Cerebellar nuclear complex (tissue), 1 donor: ENCODE measurements at places on chromosomes 5 and 9.

DNA sequence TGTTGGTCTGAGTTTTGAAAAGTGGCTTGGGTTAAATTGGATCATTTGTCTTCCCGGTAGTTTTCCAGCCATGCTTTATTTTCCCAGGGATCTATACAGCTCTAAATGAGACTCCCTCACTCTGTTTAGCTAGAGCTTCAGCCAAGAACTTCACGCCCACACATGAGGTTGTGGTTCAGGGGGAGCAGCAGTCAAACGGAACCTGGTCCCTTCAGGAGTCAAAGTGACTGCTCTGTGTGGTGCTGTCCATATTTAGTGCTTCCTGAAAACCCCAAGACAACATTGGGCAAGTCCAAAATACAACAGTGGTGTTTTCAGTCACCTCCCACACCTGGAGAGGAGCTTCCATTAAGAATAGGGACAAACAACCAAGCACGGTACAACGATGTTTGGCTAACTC lies 90.5 kb downstream of the ANKH start:
- no peak for DNase-seq

DNA sequence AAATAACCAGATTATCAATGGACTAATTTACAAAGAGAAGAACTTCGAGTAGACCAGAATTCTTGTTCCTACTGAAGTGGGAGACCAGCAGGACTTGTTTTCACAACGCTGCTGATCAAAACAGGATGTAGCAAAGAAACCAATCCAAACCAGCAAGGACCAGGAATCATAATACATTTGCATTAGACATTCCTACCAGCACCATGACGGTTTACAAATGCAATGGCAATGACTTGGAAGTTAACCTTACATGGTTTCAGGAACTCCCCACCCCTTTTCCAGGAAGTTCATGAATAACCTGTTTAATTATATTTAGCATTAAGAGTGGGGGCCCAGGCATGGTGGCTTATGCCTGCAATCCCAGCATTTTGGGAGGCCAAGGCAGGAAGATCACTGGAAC lies 100.0 kb downstream of the LPAR1 start:
- no peak for DNase-seq

DNA sequence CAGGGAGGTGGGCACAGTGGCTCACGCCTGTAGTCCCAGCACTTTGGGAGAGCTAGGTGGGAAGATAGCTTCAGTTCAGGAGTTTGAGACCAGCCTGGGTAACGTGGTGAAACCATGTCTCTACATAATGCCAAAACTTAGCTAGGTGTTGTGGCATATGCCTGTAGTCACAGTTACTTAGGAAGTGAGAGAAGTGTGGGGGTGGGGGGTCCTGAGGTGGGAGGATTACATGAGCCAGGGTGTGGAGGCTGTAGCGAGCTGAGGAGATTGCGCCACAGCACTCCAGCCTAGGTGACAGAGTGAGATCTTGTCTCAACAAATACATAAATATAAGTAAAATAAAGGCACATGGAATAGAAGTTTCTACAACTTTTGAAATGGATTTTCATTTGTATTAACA lies 23.1 kb downstream of the VCAN start:
- DNase-seq: no peak

GRCh38 chr5:135177591-135177990 lies 143.6 kb upstream of the PITX1 start:
- no peak for DNase-seq

- DNase-seq: no peak
These were observed 65.0 kb downstream of the ST8SIA4 start for GRCh38 chr5:100838048-100838473.

GRCh38 chr9:97480749-97481148 lies 20.7 kb upstream of the TMOD1 start:
- no peak for DNase-seq

DNA sequence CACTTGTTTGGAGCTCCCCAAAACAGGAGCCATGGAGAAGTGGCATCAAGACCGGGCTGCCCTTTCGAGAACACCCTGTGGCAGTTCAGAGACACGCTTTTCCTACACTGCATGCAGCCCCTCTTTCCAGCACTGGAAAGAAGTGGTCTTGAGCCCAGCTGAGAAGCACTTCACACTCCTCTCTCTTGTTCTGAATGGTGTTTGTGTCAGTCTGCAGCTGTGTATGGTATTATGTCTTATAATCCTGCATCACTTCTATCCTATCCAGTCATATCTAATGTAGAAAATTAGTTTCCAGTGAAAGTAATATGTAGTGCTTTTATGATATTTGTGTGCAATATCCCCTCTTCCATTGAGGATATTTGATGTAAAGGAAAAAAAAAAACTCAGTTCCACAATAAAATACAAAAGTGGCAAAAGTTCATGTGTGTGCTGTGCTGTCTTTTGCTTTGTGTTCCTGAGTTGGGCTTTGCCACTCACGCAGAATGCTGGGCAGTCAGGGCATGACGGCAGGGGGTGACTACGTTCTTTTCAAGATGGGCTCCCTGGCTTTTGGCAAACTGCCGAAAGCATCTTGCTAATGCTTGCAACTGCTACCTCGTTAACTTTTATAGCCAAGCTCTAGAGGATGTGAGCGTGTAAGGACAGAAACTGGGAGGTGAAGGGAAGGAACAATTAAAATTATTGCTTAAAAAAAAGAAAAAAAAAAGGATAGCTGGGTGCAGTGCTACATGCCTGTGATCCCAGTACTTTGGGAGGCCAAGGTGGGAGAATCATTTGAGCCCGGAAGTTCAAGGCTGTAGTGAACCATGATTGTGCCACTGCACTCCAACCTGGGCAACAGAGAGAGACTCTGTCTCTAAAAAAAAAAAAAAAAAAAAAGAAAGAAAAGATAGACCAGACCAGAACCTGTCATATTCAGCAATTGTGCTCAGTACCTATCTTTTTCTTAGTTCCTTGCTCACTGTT lies 102.2 kb downstream of the MAP1B start:
- no peak for DNase-seq

DNA sequence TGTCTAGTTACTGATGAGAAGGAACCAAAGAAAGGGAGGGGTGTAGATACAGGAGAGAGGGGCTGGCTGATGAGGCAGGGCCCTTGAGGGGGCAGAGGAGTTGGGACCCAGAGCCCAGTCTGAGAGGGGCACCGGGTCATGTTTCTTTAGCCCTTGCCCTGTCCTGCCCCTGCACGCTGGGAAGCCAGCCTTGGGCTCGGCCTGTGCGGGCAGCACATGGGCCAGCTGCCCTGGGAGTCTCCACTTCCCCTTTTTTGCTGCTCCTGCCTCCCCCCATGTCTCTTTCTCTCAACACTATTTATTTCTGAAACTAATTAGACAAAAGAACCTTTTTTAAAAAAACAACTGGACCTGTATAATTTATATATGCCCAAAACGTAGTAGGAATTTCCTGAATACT lies 20.5 kb downstream of the MVB12B start:
- no peak for DNase-seq

GRCh38 chr5:110726249-110727024 lies at the start of gene TMEM232:
Gene TMEM232, minus strand, starts transcription at chr5:110726671. Its CDS starts 59,319 bp downstream, at chr5:110667352.
- no peak for DNase-seq

DNA sequence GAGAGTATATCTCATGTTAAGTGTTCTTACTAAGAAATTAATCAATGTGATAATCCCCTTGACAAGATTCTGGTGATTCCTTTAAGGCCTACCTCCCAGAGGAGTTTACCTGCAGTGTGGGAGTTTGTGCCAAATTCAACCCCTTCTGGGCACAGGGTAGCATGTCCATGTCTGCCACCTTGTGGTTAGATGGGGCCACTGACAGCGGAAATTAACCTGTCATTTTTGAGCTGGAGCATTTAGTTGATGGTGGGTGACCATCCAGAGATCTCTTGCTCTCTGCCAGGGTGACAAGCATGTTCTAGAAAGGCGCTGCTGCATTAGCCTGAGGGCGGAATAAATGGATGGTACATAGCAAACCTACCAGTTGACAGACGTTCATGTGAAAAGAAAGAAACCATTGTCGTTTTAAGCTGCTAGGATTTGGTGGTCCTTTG lies 132.2 kb downstream of the FBXO4 start:
- DNase-seq: no peak

DNA sequence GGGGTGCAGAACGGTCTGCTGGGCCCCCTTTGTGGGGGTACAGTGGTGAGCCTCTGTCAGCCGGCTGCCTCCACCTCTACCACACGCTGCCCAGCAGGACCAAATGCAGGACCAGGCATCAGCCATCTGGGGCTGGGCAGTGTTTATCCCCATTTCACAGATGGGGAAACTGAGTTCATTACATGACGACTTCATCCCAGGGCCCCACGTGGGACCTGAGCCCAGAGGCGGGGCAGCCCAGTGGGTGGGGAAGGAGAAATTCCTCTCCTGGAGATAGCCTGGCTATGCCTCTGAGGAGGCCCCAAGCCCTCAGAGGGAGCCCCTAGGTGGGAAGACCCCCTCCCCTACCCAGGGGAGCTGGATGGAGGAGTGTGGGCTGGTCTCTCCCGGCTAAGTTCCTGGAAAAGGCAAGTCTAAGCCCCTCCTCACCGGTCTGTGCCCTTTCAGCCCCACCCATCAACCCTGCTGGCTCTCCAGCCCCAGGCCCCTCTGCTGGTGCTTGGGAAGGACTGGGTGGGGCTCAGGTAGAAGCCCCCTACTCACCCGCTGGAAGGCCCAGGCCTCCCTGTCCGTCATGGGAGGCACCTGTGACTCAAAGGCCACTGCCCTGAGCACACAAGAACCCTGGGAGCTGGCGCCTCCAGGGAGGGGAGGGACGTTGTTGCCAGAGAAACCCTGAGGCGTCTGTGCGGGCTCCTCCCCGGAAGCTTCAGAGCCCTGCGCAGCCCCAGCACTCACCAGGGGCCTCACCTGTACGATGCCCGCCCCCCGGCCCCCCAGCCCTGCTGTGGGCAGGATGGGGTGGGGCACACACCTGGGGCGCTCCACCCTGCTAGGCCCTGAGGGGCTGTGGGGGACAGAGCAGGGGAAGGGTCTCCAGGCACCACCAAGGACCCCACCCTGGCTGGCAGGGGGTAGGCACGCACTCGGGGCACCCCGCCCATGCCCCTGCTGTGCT lies 7.4 kb upstream of the CCDC187 start:
- no peak for DNase-seq

GRCh38 chr9:35649431-35650340 lies 1.0 kb downstream of the SIT1 start:
- no peak for DNase-seq

DNA sequence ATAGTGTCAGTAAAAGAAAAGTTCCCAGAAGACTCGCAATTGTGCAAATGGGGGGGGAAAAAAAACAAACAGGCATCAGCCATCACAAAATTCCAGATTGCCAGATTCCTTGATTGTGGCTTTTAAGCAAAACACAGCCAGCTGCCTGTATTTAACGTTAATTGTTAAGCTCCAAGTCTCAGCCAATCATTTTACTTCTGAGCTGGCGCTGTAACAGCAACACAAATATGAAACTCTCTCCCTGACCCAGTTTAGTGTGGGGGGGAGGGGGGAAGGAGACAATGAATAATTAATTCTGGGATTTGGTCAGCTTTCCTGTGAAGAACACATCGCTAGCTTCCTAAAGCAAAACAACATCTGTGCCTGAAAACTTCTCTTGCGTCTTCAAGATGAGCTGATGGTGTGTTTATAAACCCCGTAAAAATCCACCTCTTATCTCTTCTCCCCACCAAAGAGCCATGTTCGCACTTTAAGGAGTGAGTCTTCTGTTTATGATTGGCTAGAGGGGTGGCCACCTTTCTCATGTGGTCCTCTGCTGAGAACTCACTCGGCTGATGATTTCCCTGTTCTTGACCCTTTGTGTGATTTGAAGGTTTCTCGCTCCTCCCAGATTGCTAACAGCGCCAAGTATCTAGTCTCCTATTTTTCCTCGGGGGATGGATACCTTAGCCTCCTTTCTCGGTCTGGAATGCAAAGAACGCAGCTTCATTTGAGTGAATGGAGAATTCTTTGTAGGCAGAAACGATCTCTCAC lies 160.2 kb upstream of the DAPK1 start:
- no peak for DNase-seq

DNA sequence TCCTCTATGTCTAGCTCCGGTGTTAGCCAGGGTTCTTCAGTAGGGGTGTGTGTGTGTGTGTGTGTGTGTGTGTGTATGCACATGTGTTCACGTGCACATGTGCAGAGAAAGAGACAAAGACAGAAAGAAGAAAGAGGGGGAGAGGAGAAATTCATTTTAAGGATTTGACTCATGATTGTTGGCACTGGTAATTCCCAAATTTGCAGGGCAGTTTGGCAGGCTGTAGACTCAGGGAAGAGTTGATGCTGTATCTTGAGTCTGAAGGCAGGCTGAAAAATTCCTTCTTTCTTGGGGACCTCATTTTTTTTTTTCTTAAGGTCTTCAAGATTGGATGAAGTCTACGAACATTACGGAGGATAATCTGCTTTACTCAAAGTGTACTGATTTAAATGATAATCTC lies 335.7 kb downstream of the NSG2 start:
- no peak for DNase-seq

DNA sequence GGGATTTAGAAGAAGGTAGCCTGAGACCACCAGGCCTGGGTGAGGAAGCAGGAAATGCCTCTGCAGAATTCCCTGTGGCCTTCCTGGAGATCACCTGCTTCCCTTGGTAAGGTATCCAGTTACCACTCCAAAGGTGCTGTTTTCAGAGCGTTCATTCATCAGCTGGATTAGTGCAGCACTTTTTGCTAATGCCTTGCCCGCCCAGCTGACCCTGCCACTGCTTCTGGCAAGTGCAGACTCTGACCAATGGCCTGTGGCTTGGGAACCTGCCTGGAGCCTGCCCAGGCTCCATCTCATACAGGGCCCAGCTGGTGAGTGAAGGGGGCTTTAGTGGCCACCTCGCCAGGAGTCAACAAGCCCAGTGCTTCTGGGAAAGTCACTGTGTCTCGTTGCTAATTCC lies 48.6 kb downstream of the FOXI1 start:
- no peak for DNase-seq

GRCh38 chr5:78953092-78953800 lies 31.9 kb downstream of the ARSB start:
- no peak for DNase-seq

DNA sequence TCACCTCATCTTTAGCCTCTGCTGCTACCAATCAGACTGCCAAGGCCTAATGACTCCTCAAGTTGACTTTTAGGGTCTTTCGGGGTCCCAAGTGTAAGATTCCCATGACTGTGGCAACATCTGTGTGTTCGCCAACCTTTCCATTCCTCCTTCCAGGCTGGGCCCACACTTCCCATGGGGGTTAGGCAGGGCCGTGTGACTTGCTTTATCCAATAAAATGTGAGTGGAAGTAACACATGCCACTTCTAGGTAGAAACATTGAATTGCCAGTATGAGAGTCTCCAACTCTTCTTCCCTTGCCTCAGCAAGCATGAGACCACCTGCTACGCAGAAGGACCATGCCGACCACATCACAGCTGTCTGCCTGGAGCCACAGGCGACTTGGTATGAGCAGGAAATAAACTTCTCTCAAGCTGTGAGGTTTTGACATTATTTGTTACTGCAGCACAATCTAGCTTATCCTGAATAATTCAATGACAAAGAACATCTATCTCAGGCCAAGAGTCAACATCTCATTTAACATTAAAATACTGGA lies 190.4 kb upstream of the IER5L start:
- no peak for DNase-seq

- DNase-seq: no peak
These were observed 58.7 kb upstream of the ZFR start for GRCh38 chr5:32503261-32503660.

DNA sequence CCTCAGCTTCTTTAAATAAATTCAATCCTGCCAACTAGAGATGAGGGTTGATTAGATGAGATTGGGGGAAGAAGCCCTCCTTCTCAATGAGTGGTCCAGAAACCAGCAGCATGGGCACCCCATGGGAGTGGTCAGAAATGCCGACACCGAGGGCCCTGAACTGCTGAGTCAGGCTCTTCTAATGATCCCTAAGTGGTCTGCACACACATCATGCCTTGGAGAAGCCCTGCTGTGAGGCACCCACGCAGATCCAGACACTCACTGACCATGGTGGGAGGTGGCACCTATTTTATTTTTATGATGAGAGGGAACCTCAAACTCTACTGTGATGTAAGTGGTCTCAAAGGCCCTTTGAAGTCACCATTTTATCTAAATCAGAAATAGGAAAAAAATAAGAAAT lies 72.3 kb upstream of the BOD1 start:
- no peak for DNase-seq
